ENCODE measurements at places on chromosomes 6 and 20.

- no peak for DNase-seq
Observed at GRCh38 chr6:129996387-129996786, 22.0 kb upstream of the L3MBTL3 start.

DNA sequence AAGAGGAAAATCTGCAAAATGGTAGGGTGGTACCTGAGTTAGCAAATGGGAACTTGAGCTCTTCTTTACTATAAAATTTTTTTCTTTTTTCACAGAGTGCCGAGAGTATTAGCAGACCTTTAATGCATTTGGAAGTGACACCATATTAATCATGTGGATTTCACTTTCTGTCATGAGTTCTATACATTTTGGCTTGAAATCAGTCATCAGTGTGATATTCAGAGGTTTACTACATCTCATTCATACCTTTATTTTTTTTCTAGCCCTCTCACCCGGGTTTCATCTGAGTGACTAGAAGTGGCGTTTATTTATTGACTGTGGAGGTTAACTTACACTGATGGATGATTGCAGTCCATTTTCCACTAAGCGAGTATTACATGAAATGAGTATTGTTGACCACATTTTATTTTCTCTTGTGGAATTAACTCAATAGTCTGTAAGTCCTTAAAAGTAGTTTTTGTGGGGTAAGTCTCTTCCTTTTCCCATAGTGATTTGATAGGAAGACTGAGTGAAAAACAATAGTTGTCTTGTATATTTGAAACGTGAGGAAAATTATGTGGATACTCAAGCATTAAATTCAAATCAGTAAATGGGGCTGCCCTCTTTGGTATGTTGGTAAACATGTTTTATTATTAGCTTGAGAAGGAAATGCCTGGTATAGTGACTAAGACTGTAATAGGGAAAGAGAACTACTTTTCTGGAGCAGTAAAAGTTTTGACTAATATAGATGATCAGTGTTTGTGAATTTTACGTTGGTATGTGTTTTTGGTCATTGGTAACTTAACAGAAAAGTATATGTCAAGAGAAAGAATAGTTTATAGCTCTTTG lies 55.5 kb downstream of the JARID2 start:
- no peak for DNase-seq

DNA sequence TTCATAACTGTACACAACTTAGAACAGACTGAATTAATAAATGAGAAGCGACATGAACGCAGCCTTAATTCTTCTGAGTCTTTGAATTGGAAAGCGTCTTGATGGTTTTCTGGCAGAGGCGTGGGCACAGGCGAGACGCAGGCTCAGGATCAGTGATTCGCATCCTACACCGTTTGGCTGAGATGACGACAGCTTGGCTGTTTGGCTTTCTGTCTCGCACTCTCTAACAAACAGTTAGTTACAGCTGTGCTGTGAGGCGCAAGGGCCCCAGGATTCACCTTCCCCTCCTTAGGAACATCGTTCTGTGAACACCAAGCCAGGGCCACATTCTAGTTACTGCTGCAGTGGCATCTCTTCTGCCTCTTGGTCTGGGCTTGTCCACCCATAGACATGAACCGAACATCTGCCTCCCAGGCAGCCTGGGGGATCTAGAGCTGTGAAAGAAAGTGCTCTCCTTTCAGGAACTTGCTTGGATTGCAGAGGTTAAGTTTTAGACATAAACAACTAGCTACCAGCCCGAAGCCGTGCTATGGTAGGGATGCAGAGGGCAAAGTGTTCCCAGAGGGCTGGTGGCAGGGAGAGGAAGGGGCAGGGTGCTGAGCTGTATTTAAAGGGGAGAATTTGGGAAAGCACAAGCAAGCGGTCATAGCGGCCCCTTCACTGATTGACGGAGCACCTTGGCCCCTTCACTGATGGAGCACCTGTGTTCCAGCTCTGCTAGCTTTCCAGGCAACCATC lies 49.6 kb downstream of the TCP11 start:
- DNase-seq: no peak

DNA sequence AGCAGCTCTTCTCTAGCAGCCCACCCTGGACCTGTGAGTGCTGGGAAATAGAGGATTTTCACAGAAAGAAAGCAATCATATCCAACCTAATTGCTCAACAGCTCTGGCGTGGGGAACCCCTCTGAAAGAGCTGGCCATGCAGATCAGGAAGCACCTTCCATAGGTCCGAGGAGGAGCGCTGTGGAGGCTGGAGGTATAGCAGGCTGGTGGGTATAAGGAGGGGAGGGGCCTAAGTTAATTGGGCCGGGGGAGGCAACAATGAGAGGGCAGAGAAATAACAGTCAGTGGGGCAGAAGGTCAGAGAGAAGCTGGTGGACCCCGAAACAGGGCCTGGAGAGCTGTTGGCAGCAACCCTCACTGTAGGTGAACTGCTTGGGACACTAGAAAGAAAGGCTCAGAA lies 40.8 kb downstream of the SNRNP48 start:
- DNase-seq: no peak

GRCh38 chr20:62702895-62703852 lies 5.5 kb upstream of the NTSR1 start:
- DNase-seq: no peak

DNA sequence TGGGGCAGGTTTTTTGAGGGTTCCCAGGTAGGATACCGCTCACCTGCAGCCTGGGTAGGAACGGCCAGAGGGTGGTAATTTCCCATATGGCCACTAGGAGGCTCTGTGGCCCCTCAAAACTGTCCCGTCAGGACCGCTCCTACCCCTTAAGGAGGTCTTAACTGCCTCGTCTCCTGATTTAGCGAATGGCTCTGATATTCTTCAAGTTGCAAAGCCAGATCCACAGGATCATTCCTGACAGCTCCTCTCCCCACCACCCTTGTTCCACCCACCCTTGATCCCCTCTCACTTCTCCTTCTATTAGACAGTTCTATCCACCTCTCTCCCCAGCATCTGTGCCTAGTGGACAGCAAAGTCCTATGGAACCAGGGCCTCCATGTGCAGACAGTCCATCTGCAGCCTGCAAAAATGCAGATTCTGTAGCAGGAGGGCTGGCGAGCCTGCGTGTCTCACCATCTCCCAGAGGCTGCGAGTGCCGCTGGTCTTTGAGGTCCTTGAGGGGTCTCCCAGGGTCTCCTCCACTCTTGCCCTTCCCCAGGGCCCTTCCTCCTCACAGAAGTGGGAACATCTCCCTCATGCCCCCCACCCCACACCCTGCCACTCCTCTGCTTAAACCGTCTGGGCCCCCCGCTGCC lies 34.3 kb upstream of the ZBP1 start:
- peak; percentile 98 for DNase-seq

DNA sequence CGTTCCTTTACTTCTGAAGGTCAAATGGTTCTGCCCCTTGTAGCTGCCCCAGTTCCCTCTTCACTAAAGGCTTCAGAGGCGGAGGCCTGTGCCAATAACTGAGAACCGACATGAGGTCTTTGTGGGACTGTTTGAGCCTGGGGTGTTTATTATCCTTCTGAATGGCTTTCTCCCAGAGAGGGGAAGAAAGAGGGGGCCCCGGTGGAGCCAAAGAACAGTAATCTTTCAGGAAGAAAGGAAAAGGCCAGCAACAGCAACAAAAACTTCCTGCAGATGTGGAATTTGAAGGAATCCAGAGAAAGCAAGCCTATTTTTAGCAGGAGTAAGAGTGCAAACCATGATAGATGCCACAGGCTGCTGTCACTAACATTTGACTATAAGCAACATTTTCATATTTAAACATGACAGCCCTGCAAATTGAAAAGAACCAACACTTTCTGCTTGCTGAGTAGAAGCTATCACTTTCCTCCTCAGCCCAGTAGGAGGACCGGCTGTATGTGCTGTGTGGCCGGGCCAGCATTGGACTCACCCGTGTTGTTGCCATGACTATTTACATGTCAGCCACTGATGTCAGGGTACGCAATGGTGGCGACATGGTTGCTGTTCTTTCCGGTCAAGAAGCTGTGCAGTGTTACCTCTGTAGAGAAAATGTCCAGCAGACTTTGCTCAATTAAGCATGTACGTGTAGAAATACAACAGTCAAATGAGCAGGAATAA lies 121.3 kb downstream of the SOBP start:
- no peak for DNase-seq

DNA sequence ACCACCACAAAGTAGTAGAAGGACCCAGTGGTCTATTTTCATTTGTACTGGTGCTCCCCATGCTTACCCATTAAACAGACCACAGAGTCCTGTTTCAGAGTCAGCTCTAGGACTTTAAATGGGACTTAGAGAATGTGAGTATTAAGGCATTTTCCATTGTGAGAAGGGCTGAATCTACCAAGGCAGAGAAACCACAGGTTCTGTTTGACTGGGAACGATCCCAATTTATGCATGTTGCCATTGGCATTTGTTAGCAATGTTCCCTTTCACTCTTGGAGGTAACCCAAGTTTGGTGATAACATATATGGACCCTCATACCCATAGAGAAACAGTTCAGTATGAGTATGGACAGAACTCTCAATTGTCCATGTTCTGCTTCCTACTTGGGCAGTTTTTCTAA lies 672.8 kb downstream of the KIF16B start:
- DNase-seq: no peak

DNA sequence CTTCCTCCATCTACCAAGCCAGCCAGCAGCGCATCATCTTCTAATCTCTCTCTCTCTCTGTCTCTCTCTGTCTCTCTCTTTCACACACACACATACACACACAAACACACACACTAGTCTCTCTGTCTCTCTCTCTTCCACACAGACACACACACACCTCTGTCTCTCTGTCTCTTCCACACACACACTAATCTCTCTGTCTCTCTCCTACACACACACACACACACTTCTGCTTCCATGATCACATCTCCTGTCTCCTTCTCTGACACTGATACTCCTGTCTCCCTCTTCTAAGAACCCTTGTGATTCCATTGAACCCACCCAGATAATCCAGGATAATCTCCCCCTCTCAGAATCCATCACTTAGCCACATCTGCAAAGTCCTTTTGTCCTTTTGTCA lies 181.3 kb downstream of the NFATC2 start:
- no peak for DNase-seq

GRCh38 chr6:137775227-137775626 lies 91.8 kb upstream of the TNFAIP3 start:
- DNase-seq: no peak

DNA sequence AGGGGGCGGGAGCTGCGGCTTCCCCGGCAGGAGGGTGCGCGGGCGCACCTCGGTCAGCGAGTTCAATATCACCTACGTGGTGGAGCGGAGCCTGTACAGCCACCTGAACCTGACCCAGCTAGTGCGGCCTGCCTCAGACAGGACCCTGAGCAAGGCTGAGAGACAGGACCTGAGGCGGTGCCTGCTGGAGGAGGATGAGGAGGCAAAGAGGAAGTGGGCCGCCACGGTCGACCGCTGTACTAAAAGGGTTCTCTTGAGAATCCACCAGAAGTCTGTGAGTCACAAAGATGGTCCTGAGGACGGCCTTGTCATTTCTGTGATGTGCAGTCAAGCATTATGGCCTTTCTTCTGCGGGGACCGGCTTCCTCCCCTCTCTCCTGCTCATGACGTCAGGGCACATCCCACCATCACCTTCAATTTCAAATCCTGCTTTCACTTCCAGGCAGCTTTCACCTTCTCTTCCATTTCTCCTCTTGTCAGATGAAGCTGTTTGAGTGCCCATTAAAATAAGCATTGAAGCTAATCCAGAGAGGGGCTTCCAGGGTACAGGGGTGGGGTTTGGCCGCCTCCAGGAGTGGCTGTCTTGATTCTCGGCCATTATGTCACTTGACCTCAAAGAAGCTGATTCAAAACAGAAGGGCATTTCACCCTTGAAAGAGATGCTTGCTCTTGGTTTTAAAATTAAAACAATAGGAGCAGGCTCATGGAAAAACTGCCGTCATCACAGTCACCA lies 177.6 kb downstream of the SASH1 start:
- peak; percentile 61 for DNase-seq

DNA sequence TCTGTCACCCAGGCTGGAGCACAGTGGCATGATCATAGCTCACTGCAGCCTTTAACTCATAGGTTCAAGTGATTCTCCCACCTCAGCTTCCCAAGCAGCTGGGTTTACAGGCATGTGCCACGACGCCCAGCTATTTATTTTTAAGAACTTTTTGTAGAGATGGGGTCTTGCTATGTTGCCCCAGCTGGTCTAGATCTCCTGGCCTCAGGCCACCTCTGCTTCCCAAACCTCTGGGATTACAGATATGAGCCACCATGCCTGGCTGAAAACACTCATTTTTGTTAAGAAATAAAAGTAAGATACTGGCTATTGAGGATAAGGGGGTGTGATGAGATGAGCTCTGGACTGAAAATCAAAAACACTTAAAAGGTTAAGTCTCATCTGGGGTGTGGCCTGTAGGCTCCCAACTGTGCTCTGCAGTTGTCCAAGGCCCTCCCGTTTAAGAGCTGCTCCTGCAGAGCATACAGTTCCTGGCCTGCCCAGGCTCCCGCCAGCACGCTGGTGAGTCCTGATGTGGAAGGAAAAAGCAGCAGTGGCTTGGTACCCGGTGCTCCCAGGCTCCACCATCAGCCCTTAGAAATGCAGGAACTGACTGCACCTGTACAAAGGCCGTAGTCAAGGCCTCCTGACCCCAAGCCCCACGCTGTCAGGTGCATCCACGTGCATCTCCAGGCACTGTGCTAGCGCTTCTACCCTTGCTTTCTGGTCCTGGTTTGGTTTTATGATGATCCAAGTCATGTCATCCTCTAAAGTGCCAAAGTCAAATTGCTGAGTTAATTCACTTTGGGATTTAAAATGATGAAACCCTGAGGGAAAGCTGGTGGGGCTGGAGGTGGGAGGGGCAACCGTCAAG lies 111.5 kb downstream of the TMEM242 start:
- no peak for DNase-seq

DNA sequence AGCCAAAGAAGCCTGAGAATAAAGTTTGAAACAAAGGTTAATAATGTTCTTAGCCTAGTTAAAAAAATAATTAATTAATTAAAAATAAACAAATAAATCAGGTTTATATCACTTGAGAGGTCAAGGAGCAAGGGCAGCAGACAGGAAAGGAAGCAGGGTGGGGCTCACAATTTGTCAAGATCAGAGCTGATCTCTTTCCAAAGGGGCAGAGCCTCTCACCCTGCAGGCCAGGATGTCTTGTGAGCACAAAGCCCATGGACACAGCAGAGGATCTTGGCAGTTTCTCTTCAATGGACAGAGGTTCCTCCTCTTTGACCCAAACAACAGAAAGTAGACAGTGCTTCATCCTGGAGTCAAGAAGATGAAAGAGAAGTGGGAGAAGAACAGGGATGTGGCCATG lies 14.9 kb downstream of the ULBP1 start:
- DNase-seq: no peak

DNA sequence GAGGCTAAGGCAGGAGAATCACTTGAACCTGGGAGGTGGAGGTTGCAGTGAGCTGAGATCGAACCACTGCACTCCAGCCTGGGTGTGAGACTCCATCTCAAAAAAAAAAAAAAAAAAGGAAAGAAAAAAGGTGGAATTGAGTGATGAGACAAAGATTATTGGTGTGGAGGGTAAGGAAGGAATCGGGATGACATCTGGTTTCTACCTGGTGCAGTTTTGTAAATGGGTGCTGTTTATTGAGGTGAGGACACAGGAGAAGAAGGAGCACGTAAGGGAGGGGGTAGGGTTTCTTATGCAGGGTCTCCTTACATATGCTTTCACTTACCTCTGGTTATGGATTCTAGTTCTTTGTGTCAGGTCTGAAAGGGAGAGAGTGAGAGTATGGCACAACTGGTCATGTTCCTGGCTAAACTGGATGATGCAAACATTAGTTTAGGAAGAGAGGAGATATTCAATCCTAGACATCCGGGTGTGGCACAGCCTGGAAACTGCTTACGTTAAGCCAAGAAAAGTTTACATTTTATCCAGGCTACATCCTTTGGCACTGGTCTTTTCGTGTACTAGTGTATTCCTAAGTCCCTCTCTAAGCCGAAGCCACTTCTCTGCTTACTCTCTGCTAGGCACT lies 5.4 kb downstream of the RALY start:
- DNase-seq: no peak

- DNase-seq: peak; percentile 3
Observed at GRCh38 chr6:138769102-138769676, 4.4 kb upstream of the CCDC28A start.
